Activated B cell treated with CpG ODN at 0.5 μM for 24 hours (primary cell): ENCODE measurements at places on chromosomes 2 and 18.

GRCh38 chr2:96256611-96257113 lies 9.1 kb downstream of the TMEM127 start:
- no peak for DNase-seq

DNA sequence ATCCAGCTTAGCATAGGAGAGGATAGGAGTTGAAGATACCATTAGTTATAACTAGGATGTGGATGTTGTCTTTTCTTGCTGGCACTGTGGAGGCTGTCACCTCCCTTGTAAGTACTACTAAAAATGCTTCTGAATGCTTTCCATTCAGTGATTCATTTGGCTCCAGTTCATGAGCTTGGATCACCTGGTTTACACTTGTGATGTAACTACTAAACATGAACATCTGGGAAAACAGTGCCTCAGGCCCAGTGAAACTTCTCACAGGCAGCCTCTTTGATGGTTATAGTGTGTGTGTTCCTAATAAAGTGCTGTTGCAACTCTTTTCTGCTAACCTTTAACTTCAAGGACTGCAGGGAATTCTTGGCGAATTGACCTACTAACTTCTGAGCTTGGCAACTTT lies 13.0 kb upstream of the SLC9A2 start:
- no peak for DNase-seq

GRCh38 chr2:203532957-203533658 lies 2.0 kb downstream of the RAPH1 start:
- DNase-seq, result no peak

DNA sequence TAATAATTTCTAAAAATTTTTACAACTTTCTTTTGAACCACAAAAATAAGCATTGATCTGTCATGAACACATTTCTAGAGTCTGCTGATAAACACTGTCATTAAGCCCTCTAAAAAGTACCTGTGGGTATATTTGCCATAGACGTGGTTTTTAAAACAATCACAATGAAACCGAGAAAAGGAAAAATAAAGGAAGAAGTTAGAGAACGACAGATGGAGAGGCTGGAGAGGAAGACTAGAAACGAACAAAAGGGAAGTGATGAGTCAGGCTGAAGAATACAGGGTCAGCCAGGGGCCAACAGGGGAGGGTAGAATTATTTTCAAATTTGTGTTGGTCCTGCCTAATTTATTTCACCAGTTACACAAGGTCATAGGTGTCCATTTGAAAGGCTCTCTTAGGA lies 62.0 kb downstream of the MYL12B start:
- no peak for DNase-seq

GRCh38 chr2:19943189-19943588 lies 41.4 kb upstream of the TTC32 start:
- no peak for DNase-seq

- DNase-seq, result no peak
Measured at GRCh38 chr2:60934165-60934722, 52.9 kb downstream of the REL start.

- no peak for DNase-seq
Measured at GRCh38 chr2:125855204-125855603, 800.8 kb upstream of the GYPC start.

- no peak for DNase-seq
Measured at GRCh38 chr18:13372531-13372951, 154.0 kb downstream of the LDLRAD4 start.

- no peak for DNase-seq
Measured at GRCh38 chr2:6054161-6054671, 362.0 kb downstream of the SOX11 start.

GRCh38 chr18:46315161-46315560 lies 211.0 kb downstream of the HAUS1 start:
- no peak for DNase-seq

- DNase-seq, result no peak
Measured at GRCh38 chr2:195632856-195633572, 24.0 kb upstream of the SLC39A10 start.

DNA sequence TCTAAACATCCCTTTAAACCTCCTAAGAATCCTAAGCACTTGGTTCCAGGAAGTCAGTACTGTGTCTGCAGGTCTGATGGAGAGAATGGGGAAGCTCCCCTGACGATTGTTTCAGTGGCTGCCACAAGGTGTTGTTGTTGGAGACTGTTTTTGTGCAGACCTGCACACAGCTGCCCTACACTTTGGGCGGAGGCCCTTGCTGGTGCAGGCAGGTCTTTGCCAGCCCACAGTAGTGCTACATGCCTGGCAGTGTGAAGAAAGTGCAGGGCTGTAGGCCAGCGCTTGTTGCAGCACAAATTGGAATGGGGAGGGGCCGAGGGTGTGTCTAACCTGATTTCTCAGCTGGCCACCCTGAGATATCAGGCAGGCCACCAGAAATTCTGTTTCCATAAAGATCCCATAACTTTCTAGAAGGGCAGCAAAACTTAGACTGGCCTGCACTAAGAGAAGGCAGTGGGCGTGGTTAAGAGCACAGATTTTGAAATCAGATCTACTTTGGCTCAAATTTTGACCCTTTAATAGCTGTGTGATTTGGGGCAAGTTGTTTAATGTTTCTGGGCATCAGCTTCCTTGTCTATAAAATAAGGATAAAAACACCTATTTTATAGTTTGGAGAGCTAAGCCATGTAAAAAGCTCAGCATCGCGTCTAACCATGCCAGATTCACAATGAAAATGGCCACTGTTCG lies 83.7 kb upstream of the SLC1A4 start:
- DNase-seq, result no peak

GRCh38 chr2:15115776-15116175 lies 445.4 kb downstream of the NBAS start:
- no peak for DNase-seq

DNA sequence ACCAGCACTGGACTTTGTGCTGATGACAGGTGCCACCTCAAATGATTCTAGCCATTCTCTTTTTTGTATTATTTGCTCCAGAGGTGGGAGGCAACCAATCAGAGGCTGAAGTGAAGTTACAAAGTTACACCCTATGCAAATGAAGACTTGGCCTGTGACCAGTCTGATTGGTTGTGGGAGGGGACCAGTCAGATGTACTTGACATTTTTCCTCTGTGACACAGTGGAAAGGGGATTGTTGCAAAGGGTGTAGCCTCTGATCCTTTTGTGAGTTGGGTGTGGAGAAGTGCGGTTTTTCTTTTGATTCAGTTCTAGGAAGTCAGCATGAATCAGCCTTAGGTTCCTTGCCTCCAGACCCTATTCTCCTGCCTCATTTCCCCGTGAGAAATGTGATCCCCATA lies 244.0 kb downstream of the ARL6IP6 start:
- DNase-seq, result no peak
